ENCODE measurements at places on chromosomes 6 and 20.

GRCh38 chr6:5501837-5502236 lies 240.5 kb downstream of the FARS2 start:
- no peak for DNase-seq

GRCh38 chr20:55581519-55581918 lies 423.8 kb downstream of the CBLN4 start:
- no peak for DNase-seq

- no peak for DNase-seq
Observed at GRCh38 chr20:24935140-24935539, 13.9 kb upstream of the CST7 start.

- DNase-seq, result no peak
Observed at GRCh38 chr6:43521836-43522235, 4.9 kb downstream of the POLR1C start.

DNA sequence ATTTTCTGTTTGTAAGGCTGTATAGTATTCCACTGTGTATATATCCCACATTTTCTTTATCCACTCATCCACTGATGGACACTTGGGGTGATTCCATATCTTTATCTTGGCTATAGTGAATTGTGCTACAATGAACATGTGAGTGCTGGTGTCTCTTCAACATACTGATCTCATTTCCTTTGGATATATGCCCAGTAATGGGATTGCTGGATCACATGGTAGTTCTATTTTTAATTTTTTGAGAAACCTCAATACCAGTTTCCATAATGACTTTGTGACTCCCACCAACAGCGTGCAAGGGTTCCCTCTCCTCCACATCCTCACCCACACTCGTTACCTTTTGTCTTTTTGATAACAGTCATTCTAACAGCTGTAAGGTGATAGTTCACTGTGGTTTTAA lies 166.0 kb downstream of the ARHGAP18 start:
- no peak for DNase-seq

DNA sequence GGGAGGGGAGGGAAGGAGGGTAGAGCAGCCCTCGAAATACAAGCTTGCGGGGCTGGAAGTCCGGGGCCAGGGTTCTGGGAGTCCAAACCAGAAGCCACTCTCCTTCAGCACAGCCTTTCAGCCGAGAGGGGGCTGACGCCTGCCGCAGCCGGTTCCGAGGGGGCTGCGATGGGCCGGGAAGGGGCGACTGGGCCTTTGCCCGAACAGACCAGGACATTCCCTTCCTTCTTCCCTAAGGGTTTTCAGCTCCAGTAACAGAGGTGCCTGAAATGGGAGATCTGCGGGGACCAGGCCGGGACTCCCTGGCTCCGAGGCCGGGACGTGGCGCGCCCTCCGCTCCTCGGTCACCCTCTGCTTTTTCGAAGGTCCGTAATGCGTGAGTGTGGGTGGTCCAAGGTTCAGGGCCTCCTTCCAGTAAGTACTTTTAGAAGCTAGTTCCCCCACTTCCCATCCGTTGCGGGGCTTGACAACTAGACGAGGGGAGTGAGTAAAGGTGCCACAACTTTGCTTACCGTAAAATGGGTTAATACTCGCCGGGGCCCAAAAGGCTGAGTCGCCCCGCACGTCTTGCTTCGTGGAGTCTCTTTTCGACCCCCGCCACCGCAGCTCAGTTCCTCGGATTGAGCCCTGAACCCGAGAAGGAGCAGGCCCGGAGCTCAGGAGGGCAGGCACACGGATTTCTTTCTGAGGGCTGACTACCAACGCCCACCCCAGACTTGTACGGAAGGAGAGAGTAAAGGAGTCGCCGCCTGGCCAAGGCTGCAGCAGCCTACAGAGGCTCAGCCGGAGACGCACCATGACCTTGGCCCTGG lies 2.9 kb upstream of the OLIG3 start:
- DNase-seq, result no peak

- DNase-seq, result no peak
Observed at GRCh38 chr6:149840345-149841075, 23.6 kb downstream of the LRP11 start.

- no peak for DNase-seq
Observed at GRCh38 chr20:37345339-37346235, at the start of gene SRC. Gene SRC (plus strand): TSS chr20:37346140. CDS start chr20:37384154, 38,014 bp downstream.

DNA sequence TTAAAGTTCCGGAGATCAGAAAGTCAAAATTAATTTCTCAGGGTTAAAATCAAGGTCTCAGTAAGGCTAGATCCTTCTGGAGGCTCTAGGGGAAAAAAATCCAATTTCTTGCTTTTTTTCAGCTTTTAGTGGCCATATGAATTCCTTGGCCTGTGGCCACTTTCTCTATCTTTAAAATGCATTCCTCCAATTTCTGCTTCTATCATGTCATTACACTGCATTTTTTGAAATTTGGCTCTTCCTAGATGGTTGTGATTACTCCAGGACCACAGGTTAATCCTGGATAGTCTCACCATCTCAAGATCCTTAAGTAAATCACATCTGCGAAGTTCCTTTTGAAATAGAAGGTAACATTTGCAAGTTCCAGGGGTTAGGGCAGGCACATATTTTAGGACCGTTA lies 1294.9 kb upstream of the CITED2 start:
- DNase-seq, result no peak

GRCh38 chr6:31791324-31792089 lies 4.0 kb downstream of the VARS1 start:
- DNase-seq, result no peak

DNA sequence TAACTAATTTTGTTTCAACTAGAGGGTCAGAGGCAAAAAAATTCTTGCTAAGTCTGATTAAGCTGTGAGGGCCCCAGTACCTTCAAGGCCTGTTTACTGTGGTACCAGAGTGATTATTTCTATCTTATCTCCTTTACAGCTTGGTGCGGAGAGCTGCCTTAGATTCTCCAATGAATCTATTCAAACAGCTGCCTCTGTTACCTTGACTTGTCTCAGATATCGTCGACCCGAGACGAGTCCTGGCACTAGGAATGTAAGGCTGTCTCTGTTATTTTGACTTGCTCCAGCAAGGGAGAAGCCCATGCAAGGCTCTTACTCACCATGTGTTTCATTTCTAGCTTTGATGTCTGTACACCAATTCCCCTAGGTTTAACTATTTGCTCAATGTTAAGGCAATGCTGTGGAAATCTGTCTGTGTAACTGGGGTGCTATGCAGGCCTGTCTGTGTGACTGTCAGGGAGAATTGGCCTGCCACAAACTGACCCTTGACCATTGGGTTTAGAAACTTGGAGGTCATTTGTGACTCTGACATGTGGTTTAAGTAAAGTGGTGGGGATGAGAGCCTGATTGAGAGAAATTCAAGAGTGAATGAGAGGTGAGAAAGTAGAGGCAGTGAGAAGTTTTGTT lies 10.4 kb upstream of the FKBPL start:
- DNase-seq, result no peak

DNA sequence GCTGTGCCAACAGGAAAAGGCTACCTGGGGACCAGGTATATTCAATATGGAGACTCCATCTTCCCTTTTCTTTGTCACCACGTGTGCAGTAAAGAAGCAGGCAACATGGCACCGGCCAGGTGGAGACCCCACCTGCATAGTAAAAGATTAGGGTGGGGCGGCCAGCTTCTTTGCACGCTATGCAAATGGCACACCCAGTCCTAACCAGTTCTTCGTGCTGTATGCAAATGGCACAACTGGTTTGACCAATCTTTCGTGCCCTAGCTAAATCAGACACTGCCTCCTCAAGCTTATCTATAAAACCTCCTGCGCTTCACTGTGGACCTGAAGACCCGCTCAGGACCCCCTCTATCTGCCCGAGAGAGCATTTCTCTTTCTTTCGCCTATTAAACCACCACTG lies 88.8 kb upstream of the EZR start:
- peak; percentile 42 for DNase-seq

- DNase-seq, result no peak
Observed at GRCh38 chr6:3749067-3749841, 2.3 kb downstream of the PXDC1 start.

GRCh38 chr6:133017581-133017980 lies 203.2 kb downstream of the RPS12 start:
- DNase-seq, result no peak

GRCh38 chr6:42402184-42402583 lies 49.5 kb downstream of the TRERF1 start:
- DNase-seq, result no peak

DNA sequence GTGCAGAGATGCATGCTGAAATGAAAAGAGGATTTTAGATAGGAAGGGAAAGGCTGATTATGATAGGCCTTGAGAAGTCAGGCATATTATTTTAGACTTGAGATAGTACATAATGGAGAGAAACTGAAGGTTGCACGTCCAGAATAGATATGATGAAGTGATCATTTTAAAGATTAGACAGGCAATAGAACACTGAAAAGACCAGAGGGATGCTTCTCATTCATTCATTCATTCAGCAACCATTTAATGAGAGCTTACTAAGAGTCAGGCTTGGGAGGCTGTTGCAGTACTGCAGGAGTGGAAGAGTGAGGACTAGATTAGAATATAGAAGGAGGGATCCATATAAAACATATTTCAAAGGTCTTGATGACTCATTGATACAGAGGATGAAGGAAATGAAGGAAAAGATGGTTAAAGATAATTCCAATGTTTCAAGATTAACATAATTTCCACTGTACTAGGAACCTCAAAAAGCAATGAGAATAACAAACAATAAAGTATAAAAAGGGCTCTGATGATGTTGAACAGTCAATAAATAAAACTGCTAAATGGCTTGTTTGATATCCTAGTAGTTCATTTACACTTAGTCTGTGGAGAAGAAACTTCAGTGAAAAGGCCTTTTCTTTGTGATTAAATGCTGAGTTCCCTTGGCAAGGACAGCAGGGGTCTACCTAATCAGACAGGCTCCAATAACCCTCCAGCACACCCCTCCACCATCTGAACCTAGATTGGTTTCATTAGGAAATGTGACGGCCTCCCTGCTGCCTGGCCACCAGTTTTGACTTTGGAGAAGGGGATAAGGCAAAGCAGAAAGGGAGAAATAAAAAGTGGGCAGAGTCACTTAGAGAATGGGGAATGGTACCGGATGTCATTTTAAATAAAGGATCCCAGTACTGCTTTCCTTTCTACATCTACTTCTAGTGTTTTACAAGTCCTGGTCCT lies 5.3 kb upstream of the FBXO9 start:
- DNase-seq, result no peak

- DNase-seq, result no peak
Observed at GRCh38 chr20:44435630-44436335, 39.9 kb upstream of the TTPAL start.

- no peak for DNase-seq
Observed at GRCh38 chr6:34194772-34195171, 41.9 kb upstream of the HMGA1 start.

- no peak for DNase-seq
Observed at GRCh38 chr6:168116438-168116974, 37.5 kb upstream of the FRMD1 start.

DNA sequence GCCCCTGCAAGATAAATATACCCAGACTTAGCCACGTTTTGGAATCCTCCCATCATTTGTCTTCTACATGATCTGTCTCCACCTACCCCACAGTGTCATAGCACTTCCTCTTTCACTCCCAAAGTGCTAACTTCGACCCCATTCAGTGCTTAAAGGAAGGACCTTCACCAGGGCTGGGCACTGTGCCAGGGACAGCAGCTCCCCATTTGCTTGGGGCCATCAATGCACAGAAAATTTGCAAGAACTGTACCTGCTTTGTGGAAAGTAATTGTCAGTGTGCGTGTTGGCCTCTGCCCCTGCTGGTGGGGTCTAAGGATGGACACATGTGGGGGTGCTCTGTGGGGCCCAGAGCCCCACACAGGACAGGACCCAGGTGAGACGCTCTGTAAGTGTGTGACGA lies 5.2 kb upstream of the BPIFA2 start:
- no peak for DNase-seq

GRCh38 chr20:60272790-60273189 lies 314.6 kb downstream of the CDH26 start:
- no peak for DNase-seq

DNA sequence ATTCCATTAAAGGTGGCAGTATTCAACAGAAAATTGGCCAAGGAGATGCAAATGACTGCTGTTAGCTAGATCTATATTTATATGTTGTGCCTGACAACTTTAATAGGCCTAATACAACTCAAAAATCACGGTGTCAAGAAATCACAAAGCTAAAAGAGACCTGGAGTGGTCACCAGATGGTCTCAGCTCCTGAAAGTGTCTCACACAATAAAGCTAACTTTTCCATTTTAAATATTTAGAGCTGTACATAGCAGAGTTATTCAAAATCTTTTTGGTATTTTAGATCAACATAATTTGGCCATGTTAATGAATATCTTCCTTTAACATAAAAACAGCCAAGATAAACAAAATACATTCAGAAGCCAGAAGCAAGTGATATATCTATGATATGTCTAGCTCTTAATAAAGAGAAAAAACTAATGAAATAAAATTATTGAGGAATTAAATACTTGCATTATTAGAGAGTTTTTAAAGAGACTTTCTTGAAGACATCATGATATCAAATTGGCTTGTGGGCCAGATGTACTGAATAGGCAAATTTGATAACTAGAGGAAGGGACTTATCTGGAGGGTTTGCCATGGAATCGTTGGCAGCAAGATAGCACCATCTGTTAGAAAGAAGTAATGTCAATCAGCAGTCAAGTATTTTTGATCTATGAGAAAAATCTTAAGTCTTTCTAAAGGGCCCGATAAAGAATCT lies 84.9 kb upstream of the SCAF8 start:
- no peak for DNase-seq

DNA sequence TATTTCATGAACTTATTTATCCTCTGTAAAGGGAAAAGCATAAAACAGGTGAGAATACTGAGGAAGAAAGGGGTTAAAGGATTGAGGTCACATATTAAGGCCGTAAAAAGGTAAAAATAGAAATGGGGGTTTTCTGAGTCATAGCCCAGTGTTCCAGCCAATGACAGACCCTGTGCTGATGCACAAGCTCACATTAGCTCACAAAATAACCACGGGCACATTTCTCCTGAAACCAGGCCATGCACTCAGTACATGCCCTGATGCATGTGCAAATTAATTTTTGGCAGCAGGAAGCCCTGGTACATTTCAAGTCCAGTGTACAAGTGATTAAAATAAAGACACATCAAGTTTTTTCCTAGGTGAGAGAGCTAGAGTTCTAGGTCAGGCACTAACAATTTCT lies 194.4 kb downstream of the TMEM200A start:
- no peak for DNase-seq

DNA sequence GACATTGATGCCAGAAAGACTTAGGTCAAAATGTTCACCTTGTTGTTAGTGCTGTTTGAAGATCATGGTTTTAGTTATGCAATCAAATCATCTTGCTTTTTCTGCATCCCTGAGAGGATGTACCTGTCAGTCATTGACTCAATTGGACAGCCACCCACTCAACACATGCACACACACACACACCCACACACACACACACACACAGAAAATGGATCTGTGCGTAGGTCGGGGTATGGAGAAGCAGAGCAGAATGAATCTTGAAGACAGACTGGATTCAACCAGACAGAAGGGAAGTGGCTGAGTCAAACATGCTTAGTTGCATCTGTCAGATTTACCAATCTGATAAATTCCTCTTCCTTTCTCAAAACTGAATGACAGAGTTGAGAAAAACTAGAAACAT lies 19.1 kb upstream of the ZSCAN23 start:
- DNase-seq, result no peak

DNA sequence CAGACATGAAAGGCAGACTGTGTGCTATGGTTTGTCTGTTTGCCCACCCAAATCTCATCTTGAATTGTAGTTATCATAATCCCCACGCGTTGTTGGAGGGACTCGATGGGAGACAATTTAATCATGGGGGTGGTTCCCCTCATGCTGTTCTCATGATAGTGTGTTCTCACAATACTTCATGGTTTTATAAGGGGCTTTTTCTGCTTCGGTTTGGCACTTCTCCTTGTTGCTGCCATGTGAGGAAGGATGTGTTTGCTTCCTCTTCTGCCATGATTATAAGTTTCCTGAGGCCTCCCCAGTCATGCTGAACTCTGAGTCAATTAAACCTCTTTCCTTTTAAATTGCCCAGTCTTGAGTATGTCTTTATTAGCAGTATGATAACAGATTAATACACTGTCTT lies 47.2 kb upstream of the MICB start:
- no peak for DNase-seq

Data from iPS DF 19.7 (cell line).